ENCODE measurements at places on chromosomes 13 and 19.

GRCh38 chr19:12847159-12848139, 9.1 kb downstream of the MAST1 start:
- DNase-seq, result no peak

- no peak for DNase-seq
Observed at GRCh38 chr19:40718774-40719391, 2.0 kb downstream of the ITPKC start.

- no peak for DNase-seq
Observed at GRCh38 chr13:91189506-91189905, 158.0 kb upstream of the MIR17HG start.

GRCh38 chr13:34412817-34413375, 529.2 kb upstream of the NBEA start:
- DNase-seq, result no peak

GRCh38 chr19:6262519-6262918, 17.3 kb downstream of the MLLT1 start:
- DNase-seq, result no peak

DNA sequence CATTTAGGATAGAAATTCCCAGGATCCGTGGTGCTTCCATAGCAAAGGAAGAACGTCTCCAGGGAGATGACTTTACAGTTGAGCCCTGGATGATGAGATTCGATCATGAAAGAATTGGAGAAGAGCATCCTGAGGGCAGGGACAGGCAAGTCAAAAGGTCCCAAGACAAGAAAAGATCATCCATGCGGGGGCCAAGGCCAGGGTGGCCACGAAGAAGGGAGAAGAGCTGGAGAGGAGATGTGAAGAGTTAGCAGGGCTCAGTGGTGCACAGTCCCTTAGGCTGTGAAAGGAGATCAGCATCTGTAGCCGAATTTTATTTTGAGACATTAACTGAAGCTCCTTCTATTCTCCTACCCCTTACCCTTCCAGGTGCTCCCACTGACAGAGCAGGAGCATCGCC, 28.9 kb downstream of the OR10H4 start:
- DNase-seq, result no peak

DNA sequence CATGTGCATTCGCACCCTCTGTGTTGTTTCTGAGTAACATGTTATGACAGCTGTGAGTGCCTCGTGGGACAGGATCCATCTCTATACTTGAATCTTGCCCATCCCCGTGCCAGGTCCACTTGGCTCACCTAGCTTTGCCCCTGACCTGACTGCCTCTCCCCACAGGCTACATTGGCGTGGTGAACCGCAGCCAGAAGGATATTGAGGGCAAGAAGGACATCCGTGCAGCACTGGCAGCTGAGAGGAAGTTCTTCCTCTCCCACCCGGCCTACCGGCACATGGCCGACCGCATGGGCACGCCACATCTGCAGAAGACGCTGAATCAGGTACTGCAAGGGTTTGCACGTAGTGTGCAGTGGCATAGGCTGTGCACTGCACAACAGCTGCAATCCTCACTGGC, 53.2 kb downstream of the TMED1 start:
- DNase-seq, result no peak

DNA sequence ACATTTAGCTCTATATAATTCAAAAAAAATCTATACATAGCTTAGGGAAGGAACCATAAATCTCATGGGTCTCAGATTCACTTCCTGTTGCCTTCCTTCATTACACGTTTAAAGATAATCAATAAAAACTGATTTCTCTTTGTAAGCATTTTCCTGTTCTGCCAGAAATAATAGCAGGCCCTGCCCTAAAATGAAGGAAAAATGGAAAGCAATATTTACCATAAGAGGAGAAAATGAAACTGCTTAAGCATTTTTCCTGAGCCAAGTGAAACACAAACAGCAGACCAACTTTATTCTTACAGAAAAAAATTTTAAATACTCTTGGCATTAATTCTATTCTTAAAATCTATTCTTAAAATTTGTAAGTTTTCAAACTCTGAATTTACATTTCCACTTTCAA, 4.0 kb downstream of the LHFPL6 start:
- no peak for DNase-seq

DNA sequence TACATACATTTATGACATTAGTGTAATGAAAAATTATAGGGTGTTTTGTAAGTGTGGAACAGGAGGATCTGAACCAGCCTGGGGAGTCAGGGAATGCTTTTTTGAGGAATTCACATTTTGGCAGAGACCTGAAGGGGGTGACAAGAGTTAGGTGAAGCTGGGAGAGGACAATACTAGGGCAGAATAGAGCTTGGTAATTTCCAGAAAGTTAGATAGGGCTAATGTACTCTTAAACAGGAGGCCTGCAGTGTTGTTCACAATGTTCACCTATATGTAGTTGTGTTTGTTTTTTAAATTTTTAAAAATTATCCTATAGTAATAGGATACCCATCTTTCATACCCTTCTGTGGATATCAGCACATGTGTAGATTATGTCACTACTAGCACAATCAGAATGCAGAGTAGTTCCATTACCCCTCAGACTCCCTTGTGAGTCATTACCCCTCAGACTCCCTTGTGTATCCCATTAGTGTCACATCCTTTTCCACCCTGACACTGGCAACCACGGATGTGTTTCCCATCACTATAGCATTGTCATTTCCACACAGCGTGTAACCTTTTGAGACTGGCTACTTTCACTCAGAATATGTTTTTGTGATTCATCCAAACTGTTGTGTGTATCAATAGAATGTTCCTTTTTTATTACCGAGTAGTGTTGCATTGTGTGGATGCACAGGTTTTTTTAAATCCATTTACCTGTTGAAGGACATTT, 43.1 kb downstream of the PCCA start:
- no peak for DNase-seq

DNA sequence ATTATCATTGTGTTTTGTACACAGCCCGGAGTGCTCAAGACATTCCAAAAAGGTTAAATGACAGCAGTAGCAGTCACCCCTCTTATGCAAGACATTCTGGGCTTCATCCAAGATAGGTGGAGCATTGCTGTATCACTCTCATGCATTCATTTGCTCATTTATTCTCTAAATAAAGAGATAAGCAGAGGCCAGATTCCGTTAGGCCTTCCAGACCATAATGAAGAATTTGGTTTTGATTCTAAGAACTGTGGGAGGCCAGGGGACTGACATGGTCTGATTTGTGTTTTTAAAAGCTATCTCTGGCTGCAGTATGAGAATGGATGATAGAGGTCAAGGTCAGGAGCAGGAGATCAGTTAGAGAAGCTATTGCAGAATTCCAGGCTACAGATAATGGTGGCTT, 145.8 kb downstream of the KCNRG start:
- DNase-seq, result no peak

DNA sequence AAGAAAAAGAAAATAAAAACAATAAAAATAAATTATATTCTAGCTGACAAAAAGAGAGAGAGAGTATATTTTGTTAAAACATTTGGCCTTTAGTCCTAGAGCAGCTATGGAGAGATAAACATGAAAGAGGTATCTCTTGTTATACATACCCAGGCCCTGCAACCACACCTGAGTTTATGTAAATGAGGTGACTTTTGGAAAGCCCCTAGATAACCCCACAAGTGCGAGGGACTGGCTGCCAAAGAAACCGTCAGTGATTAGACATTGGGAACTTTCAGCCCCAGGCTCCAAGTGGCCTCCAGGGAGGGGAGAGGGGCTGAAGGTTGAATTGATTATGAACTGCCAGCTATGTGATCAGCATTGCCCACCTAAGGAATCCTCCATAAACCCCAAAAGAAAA, 2.1 kb upstream of the NLRP7 start:
- DNase-seq, result no peak
